ENCODE measurements at places on chromosomes 3 and 15.

GRCh38 chr15:60916679-60917460 lies 312.2 kb downstream of the RORA start:
- DNase-seq: peak; percentile 67

GRCh38 chr3:98246142-98246541 lies 17.9 kb upstream of the OR5H6 start:
- no peak for DNase-seq

DNA sequence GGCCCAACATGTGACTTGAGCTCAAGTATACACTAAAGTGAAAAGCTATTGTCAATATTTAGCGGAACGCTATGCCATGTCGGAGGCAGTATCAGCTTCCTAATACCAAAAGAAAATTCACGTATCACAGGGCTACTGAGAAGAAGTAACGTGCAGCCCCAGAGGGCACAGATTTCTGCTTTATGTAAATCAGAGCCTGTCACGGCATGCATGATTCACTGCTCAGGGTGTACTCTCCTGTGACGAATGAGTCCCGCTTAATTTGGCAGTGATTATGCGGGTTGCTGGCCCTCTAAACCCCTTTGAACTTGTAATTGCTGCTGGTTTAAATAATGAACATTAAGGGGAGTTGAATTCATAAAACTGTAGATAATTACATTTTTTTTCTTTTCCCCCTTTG lies 85.3 kb downstream of the MEIS2 start:
- no peak for DNase-seq

GRCh38 chr15:49875392-49875791 lies 243.6 kb downstream of the ATP8B4 start:
- no peak for DNase-seq

- DNase-seq: peak; percentile 19
Observed at GRCh38 chr3:159914426-159914825, 74.2 kb upstream of the IL12A start.

GRCh38 chr3:166456286-166456685 lies 619.1 kb upstream of the BCHE start:
- no peak for DNase-seq

DNA sequence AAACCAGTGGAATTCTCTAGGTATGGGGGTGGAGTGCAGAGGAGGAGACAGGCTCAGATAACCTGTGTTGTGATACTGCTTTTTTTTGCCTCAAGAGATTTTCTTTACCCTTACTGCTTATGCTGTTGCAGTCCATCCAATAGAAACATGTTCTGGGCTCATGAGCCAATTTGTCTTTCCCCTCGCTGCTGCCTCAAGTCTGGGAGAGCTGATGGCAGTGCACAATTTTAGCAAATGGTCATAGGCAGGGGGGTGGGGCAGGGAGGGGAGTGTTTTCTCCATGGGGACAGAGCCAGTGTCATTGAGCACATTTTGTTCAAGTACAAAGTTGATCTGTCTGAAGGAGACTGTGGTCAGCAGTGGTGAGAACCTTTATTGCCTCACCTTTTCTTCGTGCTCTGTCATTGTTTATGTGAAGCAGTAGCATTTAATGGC lies 134.9 kb downstream of the MBNL1 start:
- no peak for DNase-seq

GRCh38 chr3:30649572-30650318 lies 43.3 kb downstream of the TGFBR2 start:
- peak; percentile 49 for DNase-seq

DNA sequence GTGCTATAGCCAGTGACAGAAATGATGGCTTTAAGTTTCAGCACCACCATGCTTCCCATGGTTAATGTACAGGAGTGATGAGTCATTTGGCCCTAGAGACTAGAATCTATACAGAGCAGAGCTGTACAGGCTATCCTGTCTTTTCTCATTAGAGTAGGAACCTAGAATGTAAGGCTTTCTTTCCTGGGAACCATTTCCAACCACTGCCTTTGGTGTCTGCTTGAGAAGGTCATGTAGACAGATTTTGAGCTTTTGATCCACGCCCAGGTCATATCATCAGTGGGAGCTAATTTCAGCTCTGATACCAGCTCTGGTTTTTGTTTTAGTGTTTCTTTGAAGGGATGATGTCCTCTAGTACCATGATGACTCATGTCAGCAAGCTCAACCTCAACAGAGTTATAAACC lies 543.1 kb downstream of the NTRK3 start:
- no peak for DNase-seq

All from HFFc6 (cell line).